ENCODE measurements at places on chromosomes 1 and 21.

DNA sequence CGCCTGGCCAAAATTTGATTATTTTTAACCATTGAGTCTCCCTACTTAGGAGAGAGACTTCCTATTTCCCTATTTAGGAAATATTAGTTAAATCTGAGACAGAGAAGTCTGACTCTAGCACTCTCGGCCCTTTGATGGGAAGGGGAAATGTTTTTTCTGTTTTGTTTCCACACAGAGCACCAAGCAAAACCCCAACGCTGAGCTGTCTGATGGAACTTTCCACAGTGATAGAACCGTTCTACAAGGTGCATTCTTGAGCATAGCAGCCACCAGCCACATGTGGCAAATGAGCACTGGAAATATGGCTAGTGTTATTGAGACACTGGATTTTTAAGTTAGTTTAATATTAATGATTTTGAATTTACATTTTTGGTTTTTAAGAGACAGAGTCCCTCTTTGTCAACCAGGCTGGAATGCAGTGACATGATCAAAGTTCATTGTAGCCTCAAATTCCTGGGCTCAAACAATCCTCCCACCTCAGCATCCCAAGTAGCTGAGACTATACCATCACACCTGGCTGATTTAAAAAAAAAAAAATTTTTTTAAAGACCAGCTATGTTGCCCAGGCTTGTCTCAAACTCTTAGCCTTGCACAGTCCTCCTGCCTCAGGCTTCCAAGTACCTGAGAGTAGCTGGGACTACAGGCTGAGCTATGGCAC lies 77.3 kb upstream of the GALNT2 start:
- DNase-seq: no peak

DNA sequence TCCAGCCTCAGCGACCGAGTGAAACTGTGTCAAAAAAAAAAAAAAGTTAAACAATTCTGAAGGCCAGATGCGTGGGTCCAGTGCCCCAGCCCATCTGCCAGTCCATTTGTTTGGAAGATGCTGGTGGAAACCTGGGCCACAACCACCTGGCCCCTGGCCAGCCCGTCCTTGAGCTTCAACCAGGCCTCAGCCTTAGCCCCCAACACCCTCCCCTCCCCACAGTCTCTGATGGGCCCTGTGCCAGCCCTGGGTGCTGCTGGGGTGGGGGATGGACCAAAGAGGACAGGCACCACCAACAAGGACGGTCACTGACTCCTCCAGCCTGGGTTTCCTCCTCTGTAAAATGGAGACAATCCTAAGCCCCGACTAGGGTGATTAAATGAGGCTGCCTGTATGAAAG lies 19.6 kb upstream of the PLEKHG5 start:
- DNase-seq: no peak

DNA sequence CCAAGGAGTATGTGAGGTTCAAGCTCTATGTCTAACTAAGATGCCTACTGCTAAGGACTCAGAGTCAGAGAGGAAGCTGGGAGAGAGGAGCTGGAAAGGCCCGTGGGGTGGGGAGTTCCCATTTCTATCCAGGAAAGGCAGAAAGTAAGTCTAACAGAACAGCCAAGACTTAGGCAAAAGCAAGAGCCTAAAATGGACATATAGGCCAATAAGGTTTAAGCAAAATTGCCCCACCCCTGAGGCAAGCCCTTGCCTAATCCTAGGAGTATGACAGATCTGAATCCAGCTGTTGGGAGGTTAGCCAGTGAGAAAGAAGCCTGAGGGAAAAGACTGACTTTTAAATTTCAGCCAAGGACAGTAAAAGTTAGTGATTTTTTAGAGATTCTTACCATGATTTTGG lies 1.6 kb upstream of the KLHDC9 start:
- no peak for DNase-seq

DNA sequence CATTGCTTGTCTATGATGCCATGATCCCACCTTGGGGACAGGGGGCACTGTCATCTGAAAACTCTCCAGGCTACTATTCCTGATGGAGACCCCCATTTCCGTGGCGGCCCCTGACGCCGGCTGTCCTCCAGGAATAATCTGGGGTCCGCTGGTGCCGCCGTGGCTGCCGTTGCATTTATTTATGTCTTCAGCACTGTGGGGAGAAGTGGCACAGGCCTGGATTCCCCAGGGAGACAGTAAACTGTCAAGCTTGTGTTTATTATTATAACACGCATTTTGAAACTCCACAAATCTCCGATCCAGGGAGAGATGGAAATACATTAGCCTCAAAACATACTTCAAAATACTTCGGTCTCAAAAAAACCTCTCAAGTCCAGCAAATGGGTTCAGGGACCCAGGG lies 126.9 kb upstream of the C1orf174 start:
- no peak for DNase-seq

DNA sequence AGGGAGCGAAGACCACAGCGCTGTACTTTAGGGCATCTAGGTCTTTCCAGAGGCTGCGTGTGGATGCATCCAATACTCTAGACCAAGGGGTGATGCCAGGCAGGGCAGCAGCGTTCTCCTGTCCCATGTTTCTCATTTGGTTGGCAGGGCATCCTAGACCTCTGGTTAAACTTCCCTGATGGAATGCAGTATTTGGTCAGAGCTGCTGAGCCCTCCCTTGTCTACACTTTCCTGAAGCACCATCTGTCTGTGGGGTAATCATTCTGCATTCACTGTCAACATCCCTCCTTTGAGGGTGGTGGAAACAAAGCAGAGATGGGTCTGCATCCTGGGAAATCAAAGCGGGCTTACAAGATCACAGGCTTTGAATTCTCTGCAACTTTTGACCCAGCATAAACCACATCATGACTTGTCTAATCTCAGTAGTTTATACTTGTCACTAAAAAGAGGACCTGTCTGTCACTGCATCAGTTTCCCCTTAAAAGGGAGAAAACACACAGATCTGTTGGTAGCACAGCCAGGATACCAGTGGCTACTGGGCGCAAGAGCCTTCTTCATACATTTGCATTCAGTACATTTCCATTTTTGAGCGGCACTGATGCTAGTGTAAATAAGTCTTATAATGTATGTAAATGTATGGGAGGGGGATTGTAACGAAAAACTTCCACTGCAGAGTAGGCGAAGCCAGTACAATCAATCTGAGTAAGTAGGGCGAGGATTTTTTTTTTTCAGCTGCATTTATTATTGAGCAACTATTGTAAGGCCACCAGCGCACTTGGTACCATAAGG lies 106.3 kb downstream of the GALNT2 start:
- no peak for DNase-seq

Measured in A172 (cell line).